ENCODE measurements at places on chromosomes 6 and 20. TPM values are rescaled to one million over a fixed set of nuclear protein-coding genes. Genes with fewer than 3 reads are reported as not detected.

Gene PLEKHG1
- polyA plus RNA-seq, result 0.29 TPM

Gene MICB
- polyA plus RNA-seq, result 7.4 TPM

GRCh38 chr6:20211941-20212391 lies 303 bp downstream of the MBOAT1 start:
- DNase-seq, result peak; percentile 65

DNA sequence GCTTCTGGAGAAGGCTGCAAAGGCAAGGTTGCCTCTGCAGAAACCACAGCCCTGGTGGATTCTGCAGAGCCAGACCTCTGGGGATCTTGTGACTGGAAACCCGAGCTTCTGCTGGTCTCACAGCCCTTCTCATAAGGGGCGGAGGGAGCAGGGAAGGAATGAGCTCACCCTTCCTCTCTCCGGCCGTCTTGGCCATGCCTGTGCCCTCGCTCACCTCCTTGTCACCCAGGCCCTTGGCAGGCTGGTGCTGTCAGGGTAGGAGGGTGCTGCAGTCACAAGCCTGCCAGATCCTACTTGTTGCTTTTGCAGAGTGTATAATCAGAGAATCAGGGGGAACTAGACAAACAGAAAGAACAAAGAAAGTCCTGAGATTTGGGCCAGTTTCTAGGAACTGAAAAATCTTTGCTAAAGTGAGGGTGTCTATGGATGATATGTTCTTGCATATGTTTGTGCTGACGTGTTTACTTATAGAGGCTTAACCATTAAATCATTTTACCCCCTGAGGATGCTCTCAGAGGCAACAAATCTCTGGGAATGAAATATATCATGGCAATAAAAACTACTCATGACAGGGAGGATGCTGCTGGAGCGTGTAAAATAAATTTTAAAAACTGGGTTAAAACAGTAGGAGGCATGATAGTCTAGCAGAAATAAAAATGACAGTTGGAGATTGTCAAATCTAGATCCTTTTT lies 244.9 kb upstream of the SOX4 start:
- no peak for DNase-seq

DNA sequence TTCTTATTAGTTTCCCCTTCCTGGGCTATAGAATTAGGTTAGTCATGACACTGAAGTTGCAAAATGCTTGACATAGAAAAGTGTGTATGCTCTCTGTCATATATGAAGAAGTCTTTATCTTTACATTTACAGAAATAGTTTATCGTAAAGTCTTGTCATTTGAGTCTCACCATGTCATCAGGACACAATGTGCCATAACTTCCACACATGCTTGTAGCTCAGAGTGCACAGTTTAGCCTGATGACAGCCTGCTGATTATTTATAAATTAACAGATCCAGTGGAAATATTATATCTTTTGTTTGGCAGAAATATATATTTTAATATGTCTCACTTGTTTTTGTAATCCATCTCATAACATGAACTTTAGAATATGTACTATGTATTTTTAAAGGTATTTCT lies 286.9 kb upstream of the QKI start:
- no peak for DNase-seq

GRCh38 chr6:30690403-30691207 lies at the start of gene NRM:
Gene NRM, minus strand, starts transcription at chr6:30690984. Its CDS starts 10 bp downstream, at chr6:30690974.
- peak; percentile 57 for DNase-seq

All from immature natural killer cell (primary cell).